ENCODE measurements at places on chromosomes 7 and 10.

DNA sequence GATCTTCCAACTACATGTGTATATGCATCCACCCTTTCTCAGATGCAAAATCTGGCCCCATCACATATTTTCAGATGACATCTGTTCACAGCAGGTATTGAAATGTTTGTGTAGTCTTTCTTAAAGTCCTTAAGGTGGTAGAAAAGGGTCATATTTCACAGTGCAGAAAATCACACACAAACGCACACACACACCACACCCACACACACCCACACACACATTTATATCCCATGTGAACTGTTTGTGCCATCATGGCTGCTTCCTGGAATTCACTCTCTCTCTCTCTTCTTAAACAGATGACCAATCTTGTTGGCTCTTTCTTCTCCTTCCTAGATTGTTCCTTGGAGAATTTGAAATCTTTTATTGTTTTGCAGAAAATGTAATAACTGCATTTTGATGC lies 663.0 kb upstream of the GRM3 start:
- DNase-seq = no peak

DNA sequence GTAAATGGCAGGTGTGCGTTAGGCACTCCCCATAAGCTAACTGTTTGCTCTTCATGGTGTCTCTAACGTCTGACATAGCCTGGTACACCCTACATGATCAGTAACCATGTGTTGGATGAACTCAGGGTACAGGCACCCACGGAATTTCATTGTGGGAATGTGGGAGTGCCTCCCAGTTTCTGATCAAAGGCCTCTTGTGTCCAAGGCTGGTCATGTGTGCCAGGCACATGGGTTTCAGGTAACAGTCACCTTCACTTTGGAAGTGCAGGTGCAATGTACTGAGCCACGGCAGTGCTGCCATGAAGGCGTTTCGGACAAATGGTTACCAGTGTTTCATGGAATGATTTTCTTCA lies 298.3 kb downstream of the DNAJB6 start:
- DNase-seq = no peak

- no peak for DNase-seq
Measured at GRCh38 chr10:30013757-30014156, 45.6 kb downstream of the JCAD start.

DNA sequence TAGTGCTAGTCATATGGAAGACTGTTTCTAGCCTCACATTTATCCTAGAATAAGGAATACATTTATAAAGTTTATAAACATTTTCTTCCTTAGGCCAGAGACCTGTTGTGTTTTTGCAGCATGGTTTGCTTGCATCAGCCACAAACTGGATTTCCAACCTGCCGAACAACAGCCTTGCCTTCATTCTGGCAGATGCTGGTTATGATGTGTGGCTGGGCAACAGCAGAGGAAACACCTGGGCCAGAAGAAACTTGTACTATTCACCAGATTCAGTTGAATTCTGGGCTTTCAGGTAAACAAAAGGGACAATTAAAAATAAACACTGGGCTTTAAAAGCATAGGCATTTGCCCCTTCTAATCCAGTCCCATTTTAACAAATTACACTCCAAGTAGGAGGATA lies 4.2 kb downstream of the LIPF start:
- no peak for DNase-seq

DNA sequence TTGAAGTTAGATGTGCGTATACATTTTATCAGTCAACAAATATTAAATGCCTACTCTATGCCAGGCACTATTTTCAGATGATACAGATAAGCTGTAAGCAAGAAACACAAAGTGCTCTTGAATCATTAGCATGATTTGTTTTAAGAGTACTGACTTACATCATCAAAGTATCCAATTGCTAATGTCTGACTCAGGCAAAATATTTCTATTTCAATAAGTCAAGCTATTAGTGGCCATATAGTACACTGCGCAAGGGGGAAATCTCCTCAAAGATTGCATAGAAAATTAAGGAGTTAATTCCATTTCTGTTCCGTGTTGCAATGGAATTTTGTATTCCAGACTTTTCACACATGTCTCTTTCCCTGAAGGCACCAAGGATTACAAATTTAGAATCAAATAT lies 46.1 kb upstream of the DNAJC1 start:
- DNase-seq = no peak

- DNase-seq = no peak
Measured at GRCh38 chr7:55120501-55121198, 101.8 kb downstream of the EGFR start.
